ENCODE measurements at places on chromosomes 6 and 20. TPM values are rescaled to one million over a fixed set of nuclear protein-coding genes. Genes with fewer than 3 reads are reported as not detected.

SLC2A10 gene
- not detected for total RNA-seq

RAD21L1 gene
- not detected for total RNA-seq

HSPA12B gene
- not detected for total RNA-seq

DNA sequence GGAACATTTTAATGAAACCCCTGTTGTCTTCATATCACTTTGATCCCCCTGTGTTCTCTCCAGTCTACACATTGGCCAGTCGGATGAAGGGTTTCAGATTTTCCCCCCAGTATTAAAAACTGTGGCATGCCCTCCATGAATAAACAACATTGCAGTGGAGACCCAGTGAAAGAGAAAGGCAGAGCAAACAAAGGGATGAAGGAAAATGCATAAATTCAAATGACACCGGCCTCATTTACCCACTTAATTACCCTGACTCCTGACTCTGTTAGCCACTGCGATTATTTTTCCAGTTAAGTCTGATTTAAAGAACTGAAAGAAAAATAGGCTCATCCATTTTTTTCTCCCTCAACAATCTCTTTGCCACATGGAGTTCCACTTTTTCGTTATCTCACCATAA lies 569.2 kb downstream of the TFAP2B start:
- H3K4me3 ChIP-seq, result no peak overlapping the region
- no peak overlapping the region for H3K27ac ChIP-seq
- no peaks in the 10 kb centered on the region for H3K4me1 ChIP-seq
- no peaks in the 10 kb centered on the region for H3K27me3 ChIP-seq
- no peaks in the 10 kb centered on the region for H3K36me3 ChIP-seq
- no peak for DNase-seq

DNA sequence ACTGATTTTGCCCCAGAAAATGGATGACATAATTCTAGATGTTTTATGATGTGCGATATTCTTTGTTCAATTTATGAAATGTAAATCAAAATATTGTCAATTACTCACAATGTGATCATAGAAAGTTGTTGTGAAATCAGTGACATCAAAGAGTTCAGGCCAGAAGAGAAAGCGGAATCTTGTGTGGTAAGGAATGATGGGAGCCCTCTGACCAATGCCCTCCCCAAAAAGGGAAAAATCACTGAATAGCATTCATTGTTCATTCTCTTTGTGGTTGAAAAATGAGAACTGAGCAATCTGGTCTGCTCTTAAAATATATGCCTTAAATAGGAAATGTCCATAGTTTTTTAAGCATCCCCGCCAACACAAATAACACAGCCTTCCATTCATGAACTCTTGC lies 247.1 kb upstream of the GRIK2 start:
- H3K27ac ChIP-seq, result no peak overlapping the region
- no peaks in the 10 kb centered on the region for H3K4me1 ChIP-seq
- no peaks in the 10 kb centered on the region for H3K27me3 ChIP-seq
- no peak for DNase-seq
- no peaks in the 10 kb centered on the region for H3K36me3 ChIP-seq

DNA sequence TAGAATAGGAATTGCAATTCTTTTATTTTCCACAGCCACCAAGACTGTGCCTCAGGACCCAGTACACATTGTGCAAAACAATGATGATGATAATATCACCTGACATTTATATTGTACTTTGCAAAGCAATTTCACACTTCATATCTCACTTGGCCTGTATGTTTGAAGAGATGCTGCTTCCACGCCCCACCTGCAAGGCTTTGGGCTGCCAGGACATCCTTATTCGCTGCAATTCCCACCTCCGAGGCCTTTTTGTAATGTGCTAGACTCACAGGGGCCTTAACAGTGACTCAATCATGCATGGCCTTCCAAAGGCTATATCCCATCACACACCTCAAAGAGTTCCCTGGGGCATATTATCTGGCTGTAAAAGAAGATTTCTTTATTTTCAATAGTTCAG lies 200.9 kb downstream of the MYLK4 start:
- no peaks in the 10 kb centered on the region for H3K36me3 ChIP-seq
- peaks cover 67% of the 10 kb centered on the region for H3K27me3 ChIP-seq
- no peaks in the 10 kb centered on the region for H3K4me1 ChIP-seq
- no peak for DNase-seq

DNA sequence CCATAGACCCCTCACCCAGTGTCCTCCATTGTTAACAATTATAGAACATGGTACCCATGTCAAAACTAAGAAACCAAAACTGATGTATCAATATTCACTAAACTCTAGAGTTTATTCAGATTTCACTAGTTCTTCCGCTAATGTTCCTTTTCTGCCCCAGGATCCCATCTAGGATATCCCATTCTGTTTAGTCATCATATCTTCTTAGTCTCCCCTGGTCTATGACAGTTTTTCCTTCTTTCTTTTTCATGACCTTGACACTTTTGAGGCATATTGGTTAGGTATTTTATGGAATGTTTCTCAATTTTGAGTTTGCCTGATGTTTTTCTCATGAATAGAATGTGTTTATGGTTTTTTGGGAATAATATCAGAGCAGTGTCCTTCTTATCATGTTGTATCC lies 146.7 kb downstream of the SCML4 start:
- no peaks in the 10 kb centered on the region for H3K36me3 ChIP-seq
- no peak overlapping the region for H3K27ac ChIP-seq
- H3K27me3 ChIP-seq, result peaks cover 2% of the 10 kb centered on the region
- H3K4me3 ChIP-seq, result no peak overlapping the region

DNA sequence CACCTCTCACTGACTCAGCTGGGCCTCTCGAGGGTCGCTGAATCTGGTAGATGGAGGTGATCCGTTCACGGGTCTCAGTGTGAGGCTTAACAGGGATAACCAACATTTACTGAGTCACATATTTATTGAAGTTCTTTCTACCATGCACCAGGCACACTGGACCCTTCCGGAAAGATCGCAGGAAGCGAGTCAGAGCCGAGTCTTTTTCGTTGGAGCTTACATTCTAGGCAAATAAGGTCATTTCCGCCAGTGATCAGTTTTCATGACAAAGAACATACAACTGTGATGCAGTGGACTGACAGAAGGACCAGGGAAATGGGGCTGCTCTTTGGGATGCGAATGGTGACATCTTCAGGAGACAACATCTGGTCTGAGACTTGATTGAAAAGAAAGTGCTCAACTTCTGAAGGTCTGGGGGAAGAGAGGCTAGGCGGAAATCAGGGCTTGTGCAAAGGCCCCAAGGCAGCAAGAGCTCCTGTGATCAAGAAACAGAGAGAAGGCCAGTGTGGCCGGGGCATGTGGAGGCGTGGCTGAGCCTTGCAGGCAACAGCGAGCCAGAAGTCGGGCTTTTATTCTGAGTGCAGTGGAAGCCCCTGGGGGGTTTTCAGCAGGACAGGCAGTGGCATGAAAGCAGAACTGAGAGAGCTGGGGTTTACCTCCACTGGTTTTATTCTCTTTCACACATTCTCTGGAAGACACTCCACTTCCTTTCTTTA lies 56.7 kb downstream of the APCDD1L start:
- no peaks in the 10 kb centered on the region for H3K27me3 ChIP-seq
- H3K4me3 ChIP-seq, result no peak overlapping the region
- H3K36me3 ChIP-seq, result peaks cover 18% of the 10 kb centered on the region
- no peak for DNase-seq
- no peak overlapping the region for H3K27ac ChIP-seq
- peaks cover 11% of the 10 kb centered on the region for H3K4me1 ChIP-seq

DNA sequence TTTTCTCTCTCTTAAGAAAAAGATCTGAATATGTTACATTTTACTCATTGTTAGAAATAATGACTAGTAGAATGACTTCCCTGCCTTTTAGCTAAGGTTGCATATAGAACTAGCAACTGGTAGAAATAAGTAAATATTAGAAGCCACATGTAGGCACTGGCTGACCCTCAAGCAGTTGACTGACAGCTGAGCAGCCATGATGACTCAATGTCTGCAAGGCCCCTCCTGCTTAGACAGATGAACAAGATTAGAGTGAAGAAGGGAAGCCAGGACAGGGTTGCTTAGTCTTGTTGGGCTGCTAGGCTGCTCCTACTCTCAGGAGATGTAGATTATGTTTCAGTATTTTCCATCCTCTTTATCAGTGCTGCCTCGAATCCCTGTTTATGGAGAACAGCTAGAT lies 6.5 kb downstream of the MEP1A start:
- no peak for DNase-seq
- H3K27ac ChIP-seq, result no peak overlapping the region
- no peaks in the 10 kb centered on the region for H3K36me3 ChIP-seq
- no peaks in the 10 kb centered on the region for H3K4me1 ChIP-seq
- H3K27me3 ChIP-seq, result peaks cover 3% of the 10 kb centered on the region
- H3K4me3 ChIP-seq, result no peak overlapping the region

DNA sequence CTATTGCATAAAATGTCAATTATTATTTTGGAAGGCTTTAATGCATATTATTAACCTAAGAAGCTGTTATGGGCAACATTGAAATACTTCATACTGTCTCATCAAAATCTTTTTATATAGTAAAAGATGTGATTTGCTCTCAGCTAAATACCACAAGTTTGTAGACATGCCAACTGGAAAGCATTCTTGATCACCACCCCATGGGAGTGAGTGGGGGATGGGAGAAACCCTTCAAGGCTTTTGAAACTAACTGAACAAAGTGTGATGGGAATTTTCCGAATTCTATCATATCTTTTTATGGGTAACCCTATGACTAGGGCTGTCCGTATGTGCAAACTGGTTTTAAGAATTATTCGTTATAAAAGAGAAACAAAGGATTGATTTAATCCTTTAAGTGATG lies 377.3 kb upstream of the JAG1 start:
- H3K27ac ChIP-seq, result no peak overlapping the region
- DNase-seq, result no peak
- no peaks in the 10 kb centered on the region for H3K27me3 ChIP-seq
- no peak overlapping the region for H3K4me3 ChIP-seq
- no peaks in the 10 kb centered on the region for H3K36me3 ChIP-seq

DNA sequence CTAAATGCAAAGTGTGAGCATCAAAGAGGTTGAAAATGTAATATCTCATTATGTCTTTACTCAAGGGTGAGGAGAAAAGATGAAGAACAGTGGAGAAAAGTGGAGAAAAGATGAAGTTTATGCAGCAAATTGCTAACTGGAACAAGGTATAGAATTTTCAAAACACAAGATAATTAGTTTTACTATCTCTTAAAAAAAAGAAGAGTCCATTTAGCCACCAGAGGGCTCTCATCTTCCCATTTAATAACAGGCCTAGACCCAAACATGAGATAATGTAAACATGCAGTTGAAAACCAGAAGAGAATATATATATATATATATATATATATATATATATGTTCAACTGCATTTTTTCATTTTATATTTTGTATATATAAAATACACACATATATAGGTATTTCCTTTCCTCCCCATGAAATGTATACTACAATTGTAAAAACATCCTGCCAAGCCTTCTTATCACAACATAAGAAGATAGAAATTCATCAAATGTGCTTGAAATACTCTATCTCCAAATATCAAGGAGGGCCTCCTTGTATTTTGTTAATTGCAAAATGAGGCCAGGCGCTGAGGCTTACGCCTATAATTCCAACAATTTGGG lies 78.4 kb downstream of the ADTRP start:
- no peak overlapping the region for H3K27ac ChIP-seq
- H3K36me3 ChIP-seq, result no peaks in the 10 kb centered on the region
- no peaks in the 10 kb centered on the region for H3K4me1 ChIP-seq
- H3K4me3 ChIP-seq, result no peak overlapping the region
- H3K27me3 ChIP-seq, result no peaks in the 10 kb centered on the region
- peak; percentile 38 for DNase-seq

DNA sequence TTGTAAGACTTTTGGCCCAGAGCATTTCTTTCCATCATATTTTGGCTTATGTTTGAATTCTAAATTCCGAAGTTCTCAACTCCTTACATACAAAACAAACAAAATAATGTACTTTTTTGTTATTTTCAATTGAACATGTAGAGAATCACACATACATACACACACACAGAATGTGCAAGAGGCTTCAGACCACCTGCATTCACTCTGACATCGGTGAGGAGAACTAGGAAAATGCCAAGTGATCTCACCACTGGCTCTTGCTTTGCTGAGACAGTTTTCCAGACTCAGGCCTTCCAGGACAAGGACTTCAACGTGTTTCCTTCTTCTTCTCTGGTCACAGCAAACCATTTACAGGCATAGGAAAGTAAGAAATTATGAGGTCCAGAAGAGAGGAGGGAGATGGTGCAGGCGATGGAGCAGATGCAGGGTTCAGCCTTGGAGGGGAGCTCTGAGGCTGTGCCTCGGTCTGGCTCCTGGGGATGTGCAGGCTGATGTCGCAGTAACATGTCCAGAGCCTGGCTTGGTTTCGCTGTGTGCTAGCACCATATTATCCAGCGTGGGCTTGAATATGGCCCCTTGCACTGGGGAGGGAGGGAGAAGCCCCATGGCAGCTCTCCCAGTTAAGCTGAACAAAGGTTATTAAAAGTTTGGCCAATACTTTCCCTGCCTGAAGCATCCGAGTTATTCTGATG lies 93.4 kb downstream of the DACT2 start:
- no peak overlapping the region for H3K4me3 ChIP-seq
- H3K27ac ChIP-seq, result no peak overlapping the region
- H3K4me1 ChIP-seq, result no peaks in the 10 kb centered on the region
- no peaks in the 10 kb centered on the region for H3K27me3 ChIP-seq
- H3K36me3 ChIP-seq, result no peaks in the 10 kb centered on the region
- no peak for DNase-seq

DNA sequence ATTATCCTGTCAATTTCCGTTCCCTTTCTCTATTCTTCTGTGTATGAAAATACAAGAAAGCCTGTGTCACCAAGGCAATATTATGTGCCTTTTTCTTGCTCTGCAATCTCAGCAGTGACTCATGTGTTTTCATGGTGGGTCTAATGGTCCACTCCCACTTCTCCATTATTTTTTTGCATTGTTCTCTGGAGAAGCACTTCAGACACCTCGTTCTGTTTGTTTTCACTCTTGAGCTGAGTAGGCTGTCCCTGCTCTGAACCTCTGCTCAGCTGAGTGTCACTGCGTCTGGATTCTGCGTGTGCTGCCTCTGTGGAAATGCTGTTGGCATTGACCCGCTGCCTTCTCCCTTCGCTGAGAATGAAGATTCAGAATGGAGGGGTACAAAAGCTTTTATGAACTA lies 230.6 kb downstream of the TMEM242 start:
- no peak overlapping the region for H3K4me3 ChIP-seq
- DNase-seq, result no peak
- peaks cover 7% of the 10 kb centered on the region for H3K36me3 ChIP-seq

DNA sequence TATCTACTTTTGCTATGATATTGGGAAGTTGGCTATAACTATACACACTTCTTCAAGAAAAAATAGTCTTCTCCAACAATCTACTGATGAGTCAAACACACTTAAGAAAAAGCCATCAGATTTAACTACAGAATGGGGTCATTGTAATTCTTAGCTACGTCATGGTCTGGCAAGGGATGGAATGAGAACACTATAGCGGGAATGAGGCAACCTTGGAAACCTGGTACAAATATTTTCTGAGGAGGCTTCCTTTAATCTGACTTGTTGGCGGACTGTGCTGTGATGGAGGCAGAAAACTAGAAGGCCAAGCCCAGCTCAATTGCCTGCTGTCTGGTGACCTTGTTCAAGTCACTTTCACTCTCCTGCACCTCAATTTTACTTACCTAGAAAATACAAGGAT lies 586.8 kb upstream of the JAG1 start:
- H3K27ac ChIP-seq, result no peak overlapping the region
- H3K27me3 ChIP-seq, result no peaks in the 10 kb centered on the region
- H3K4me3 ChIP-seq, result no peak overlapping the region
- no peaks in the 10 kb centered on the region for H3K36me3 ChIP-seq
- H3K4me1 ChIP-seq, result no peaks in the 10 kb centered on the region

GRCh38 chr6:43750622-43751021 lies 19.4 kb upstream of the VEGFA start:
- no peak for DNase-seq
- H3K27me3 ChIP-seq, result peaks cover 26% of the 10 kb centered on the region
- H3K36me3 ChIP-seq, result no peaks in the 10 kb centered on the region
- H3K27ac ChIP-seq, result no peak overlapping the region
- H3K4me1 ChIP-seq, result no peaks in the 10 kb centered on the region
- H3K4me3 ChIP-seq, result no peak overlapping the region
